ENCODE measurements at places on chromosomes 12 and 14.

DNA sequence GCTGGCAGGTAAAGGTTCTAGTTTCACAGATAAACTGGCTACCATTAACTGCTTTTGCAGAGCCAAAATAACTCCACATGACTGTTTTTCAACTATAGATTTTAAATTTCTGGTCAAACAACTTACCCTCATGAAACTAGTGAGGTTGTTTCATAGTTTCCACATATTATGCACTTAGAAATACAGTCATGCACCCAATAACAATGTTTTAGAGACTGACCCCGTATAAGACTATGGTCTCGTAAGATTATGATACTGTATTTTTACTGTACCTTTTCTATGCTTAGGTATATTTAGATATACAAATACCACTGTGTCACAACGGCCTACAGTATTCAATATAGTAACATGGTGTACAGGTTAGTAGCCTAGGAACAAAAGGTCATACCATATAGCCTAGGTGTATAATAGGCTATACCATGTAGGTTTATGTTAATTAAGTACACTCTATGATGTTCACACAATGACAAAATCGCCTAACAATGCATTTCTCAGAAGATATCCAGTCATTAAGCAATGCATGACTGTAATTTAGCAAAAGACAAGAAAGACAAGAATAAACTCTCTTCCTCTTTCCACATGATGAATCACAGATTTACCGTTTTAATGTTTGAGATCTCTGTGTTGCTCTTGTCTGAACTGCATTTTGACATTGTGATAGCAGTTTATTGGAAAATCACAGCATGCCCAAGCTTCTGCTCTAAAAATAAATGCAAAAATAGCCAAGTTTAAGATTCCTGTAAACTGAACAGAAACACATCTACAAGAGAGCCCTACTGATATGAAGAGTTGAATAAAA is 17.1 kb downstream of the DICER1 start:
- DNase-seq: no peak

DNA sequence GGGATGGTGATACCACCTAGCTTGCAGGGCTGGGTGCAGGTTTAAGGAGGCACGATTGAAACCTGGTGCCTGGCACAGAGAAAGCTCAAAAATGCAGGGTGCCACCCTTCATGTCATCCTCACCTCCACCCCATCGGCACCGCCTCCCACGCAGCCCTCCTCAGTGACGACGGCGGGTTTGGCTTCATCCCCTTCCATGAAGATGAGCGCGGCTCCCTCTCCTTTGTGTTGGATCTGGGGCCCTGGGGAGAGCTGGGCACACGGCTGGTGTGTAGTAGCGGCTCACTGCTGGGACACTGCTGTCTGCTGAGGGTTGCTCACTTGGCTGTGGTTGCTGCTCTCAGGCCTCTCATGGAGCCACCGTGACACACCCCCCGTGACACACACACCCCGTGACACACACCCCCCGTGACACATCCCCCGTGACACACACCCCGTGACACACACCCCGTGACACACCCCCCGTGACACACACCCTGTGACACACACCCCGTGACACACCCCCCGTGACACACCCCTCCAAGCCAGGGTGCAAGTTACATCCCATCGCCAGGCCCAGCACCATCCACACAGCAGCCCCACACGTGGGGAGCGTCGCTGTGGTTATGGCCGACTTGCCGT is 42.9 kb upstream of the FZD10 start:
- no peak for DNase-seq

GRCh38 chr12:128381541-128381940 is 114.6 kb downstream of the TMEM132C start:
- DNase-seq: no peak

- DNase-seq: no peak
Observed at GRCh38 chr12:13957576-13957975, 23.8 kb downstream of the GRIN2B start.

DNA sequence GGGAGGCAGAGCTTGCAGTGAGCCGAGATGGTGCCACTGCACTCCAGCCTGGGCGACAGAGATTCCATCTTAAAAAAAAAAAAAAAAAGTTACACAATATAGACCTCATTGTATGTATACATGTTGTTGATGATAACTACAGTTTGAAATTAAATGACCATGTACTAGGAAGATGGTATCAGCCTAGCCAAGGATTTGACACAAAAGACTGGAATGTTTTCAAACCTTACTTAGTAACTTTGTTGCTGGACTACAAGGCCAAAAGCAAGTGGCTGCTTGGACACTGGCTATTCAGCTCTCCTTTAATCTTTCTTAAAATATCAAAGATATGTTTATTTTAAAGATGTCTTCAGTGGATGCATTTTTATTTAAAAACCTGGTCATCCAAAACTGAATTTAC is 18.9 kb upstream of the NUDT4 start:
- DNase-seq: no peak

DNA sequence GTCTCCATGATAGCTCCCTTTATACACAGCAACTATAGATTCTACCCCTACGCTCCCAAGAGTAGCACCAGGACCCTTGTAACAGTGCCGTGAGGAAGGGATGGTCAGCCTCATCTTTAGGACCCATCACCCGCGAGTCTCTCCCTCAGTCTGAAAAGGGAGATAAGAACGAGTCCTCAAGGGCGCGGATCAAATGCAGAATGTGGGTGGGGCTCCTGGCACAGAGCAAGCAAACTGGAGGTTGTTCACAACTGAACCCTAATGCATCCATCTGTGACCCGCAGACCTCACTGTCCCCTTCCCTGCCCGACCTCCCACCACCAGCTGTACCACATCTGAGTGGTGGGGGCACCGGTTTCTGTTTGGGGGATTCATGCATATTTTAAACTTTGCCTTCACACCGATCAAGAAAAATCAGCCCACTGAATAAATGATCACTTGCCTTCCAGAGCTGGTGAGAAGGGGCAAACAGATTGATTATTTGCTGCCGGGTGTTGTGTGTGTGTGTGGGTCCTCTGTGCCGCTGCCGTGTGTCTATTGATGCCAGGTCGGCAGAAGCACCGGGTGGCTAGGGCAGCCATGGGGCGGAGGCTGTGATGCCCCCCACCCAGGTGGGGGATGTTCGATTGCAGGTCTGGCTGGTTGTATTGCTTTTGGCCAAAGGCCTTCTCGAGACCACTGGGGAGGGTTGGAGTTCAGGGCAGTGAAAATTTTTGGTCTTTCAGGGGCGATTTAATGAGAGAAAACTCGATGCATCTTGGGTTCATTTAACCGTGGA is 35.7 kb upstream of the BEGAIN start:
- no peak for DNase-seq

- no peak for DNase-seq
Observed at GRCh38 chr12:122028905-122029560, 7.3 kb downstream of the BCL7A start.

GRCh38 chr12:2344885-2345284 is 292.1 kb downstream of the CACNA1C start:
- DNase-seq: no peak

DNA sequence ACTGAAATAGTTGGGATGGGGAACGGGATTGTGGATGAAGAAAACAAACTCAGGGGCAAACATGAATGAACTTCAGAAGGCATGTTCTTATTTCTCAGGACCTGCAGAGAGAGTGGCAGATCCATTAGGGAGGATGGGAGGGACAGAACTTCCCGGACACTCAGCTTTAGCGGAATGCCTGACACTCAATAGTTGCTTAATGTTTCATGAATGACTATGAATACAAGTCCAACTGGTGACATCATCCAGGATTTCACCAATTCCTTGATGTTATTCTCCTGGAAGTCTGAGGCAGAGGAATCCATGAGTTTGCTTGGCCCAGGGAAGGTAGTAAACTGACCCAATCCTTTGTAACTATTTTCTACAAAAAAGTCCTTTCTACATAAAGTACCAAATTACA is 37.8 kb upstream of the LRRC10 start:
- DNase-seq: no peak

DNA sequence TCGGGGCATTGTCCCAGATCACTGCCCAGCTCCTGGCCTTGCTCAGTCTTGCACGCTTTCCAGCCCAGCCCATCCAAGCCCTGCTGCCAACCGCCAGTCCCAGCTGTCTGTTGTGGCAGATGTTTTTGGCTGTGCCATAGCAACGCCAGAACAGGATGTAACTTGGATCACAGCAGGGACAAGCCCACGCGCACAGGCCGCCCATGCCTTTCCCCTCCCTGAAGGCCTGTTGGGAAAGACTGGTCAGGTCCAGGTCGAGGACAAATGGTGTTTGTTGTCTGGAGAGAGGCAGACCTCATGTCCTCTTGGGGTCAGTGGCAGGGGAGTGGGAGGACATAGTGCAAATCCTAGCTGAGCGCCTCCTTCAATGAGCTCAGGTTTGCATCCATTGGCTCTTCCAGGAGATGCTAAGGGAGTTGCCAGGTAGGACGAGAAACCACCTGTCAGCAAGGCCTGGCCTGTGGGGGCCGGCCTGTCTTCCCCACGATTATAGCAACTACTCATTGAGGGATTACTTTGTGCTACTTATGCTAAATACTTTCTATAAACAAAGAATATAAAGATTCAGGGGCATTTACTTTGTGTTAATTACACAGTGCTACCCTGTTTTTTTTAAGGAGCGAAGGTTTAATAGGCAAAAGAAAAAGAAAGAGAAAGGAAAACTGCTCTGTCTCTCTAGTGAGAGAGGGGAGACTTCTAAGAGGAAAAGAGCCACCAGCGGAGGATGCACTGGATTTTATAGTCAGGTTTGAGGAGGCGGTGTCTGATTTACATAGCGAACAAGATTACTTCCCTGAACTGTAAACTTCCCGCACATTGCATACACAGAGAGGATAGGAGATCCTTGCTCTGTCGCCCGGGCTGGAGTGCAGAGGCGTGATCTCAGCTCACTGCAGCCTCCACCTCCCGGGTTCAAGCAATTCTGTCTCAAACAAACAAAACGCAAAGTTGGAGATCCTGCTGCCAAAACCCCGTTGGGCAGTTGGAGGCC is 42.8 kb upstream of the CORO1C start:
- DNase-seq: no peak

- no peak for DNase-seq
Observed at GRCh38 chr14:90837355-90837754, 21.1 kb upstream of the TTC7B start.

DNA sequence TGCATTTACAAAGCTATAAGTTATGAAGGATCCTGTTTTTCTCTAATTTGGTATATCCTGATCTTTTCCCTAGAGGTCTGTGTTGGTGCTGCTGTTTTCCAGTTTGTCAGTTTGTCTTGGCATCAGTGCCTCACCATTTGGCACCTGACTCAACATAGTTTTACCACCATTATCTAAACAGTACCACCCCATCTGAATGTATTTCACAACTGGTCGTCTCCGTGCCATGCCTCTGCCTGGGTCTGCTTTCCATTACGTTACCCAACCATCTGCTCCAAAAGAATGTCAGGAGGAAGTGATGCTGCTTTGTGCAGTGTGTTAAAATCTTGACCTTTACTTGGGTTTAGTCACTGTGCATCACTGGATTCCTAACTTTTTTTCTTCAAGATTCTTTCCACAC is 129.3 kb upstream of the RASSF8 start:
- no peak for DNase-seq

DNA sequence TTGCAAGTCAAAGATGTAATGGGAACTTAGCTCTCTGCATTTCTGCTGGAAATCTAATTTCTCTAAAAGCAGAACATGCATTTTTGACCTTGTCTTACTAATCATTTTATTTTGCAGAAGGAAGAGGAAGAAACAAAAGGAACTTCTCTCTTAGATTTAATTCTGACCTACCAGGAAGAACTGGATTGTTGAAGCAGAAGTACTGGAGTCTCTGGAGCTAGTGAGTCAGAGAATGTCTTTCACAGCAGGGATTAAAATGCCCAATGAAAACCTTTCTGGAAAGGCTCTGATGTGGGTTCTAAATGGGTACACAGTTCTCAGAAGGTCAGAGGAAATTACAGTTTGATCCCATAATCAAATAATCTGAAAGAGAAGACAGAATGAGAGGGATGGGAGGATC is 70.8 kb upstream of the GNG2 start:
- no peak for DNase-seq

- DNase-seq: no peak
Observed at GRCh38 chr12:52307836-52308805, 13.1 kb downstream of the KRT83 start.

GRCh38 chr12:55789171-55789570 is 28.4 kb downstream of the SARNP start:
- no peak for DNase-seq

GRCh38 chr12:123696207-123696606 is 15.9 kb upstream of the ATP6V0A2 start:
- DNase-seq: no peak

- no peak for DNase-seq
Observed at GRCh38 chr12:27277846-27278260, 33.8 kb downstream of the STK38L start.

Data from NCI-H1048 (cell line).